ENCODE measurements at places on chromosomes 1 and 21.

DNA sequence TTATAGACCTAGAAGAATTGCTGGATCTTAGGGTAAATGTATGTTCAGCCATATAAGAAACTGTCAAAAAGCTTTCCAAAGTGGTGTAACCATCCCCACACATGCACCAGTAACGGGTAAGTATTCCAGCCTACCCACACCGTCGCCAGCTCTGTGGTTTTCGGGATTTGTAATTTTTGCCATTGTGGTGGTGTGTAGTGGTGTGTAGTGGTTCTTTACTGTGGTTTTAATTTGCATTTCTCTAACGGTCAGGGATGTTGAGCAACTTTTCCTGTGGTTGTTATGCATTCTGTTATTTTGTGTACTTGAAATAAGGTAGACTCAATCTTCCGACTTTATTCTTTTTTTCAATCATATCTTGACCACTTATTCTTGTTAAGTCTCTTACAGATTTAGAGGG lies 342.4 kb upstream of the AJAP1 start:
- DNase-seq, result no peak

DNA sequence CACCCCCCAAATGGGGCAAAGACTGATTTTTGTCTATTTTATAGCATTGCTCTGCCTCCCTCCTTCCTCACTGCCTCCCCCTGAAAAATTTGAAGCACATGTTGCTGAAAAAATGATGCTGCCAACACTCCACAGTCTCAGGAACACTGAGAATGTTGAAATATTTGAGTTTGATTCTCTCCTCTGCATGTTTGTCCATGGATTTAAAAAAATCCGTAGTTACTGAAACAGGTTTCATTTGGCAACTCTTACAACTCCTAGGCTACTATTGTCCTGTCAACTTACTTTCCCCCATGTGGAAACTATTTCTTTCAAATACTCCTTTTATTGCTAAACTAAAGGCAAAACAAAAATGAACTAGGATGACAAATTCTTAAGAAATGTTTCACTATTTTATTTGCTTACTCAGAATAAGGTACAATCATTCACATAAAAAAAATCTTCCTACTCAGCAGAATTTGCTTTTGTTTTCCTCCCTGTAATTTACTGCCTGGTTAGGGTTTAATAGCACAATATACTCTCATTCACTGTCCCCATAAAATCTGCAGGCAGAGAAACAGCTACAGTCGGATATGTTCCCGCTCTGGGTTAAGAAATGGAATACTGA lies 50.2 kb downstream of the C21orf91 start:
- DNase-seq, result no peak

- peak; percentile 19 for DNase-seq
These were observed 30.8 kb downstream of the TRIM67 start for GRCh38 chr1:231192620-231193163.

DNA sequence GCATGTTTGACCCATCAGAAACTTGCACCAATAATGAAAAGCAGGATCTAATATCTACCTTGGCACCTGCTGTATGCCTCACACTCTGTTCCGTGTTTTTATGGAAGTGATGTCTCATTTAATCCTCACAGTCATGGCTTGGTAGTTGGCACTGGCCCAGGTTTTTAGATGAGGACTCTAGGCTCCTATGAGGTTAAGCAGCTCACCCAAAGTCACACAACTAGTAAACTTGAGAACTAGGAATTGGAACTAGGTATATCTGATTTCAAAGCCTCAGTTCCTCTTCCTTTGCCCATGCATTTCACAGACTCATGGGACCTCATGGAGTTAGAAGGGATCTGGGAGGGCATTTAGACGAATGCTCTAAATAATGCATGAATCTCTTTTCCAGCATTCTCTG lies 21.3 kb upstream of the TARBP1 start:
- no peak for DNase-seq

DNA sequence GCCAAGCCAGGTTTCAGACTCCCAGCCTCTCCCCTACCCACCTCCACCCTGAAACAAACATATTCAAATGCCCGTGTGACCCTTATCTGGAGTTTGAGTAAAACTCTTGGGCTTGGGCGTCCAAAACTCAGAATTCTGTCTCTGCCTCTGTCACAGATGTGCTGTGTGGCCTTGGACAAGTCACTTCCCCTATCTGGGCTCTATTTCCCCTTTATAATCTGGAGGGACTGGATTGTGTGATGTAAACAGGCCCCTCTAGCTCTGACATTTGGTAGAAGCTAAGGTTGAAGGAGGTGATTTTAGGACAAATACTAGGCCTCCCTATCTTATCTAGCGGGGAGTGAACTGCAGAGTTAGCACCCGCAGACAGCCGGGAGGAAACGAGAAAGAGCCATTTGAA lies 67.5 kb downstream of the IGSF21 start:
- DNase-seq, result no peak

- no peak for DNase-seq
These were observed 162.4 kb downstream of the PLPPR5 start for GRCh38 chr1:98842241-98842640.

- DNase-seq, result peak; percentile 95
These were observed 1.2 kb upstream of the RNF11 start for GRCh38 chr1:51234721-51235425.

GRCh38 chr1:115596080-115596780 lies 45.5 kb upstream of the VANGL1 start:
- no peak for DNase-seq

- no peak for DNase-seq
These were observed 143.5 kb upstream of the USH2A start for GRCh38 chr1:216566641-216567205.

DNA sequence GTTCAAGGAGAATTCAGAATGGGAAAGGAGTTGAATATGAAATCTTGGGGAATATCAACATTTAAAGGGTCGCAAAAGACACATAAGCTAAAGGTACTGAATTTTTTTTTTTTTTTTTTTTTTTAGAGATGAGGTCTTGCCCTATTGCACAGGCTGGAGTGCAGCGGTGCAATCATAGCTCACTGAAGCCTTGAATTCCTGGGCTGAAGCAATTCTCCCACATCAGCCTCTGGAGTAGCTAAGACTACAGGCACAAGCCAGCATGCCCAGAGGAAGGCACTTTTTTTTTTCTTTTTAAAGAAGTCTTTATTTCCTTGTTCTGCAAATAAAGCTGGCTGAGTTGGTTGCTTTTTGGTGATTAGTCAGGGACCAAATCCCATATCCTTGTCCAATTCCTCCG lies 44.1 kb upstream of the RAB3GAP2 start:
- DNase-seq, result no peak

GRCh38 chr1:245310571-245311531 lies 156.1 kb downstream of the KIF26B start:
- no peak for DNase-seq

GRCh38 chr1:168742386-168742785 lies 13.4 kb upstream of the DPT start:
- no peak for DNase-seq

GRCh38 chr1:97427371-97427770 lies 493.5 kb downstream of the DPYD start:
- DNase-seq, result no peak

DNA sequence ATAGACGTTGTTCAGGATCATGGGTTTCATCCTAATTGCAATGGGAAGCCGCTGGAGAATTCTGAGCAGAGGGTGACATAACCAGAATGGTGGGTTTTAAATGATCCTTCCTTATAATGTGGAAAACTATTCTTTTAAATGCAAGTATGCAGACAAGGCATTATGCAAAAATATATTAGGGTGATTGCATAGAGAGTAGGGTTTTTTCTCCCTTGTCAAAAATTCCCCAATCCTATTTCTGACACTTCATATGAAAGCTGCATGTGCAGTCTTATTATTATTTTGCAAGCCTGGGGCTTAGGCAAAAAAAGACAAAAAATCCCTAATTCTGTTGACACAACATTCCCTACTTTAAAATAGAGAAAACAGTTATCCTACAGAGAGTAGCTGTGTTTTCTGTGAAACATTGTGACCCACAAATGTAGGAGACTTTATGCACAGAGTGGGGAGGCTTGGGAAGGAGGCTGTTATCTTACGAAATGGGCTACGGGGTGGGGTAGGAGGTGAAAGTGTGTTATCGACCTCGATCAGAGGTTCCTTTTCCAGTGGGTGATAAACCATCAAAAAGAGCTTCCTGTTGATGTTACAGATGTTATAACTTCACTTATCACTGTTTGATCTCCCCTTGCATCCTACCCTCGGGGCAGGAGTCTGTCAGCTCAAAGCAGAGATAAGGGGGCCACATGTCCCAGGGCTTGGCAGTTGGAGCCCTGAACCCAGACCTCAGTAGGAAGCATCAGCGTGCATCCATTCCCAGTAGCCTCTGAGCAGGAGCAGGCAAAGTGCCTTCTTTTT lies 27.2 kb downstream of the RHEX start:
- no peak for DNase-seq

DNA sequence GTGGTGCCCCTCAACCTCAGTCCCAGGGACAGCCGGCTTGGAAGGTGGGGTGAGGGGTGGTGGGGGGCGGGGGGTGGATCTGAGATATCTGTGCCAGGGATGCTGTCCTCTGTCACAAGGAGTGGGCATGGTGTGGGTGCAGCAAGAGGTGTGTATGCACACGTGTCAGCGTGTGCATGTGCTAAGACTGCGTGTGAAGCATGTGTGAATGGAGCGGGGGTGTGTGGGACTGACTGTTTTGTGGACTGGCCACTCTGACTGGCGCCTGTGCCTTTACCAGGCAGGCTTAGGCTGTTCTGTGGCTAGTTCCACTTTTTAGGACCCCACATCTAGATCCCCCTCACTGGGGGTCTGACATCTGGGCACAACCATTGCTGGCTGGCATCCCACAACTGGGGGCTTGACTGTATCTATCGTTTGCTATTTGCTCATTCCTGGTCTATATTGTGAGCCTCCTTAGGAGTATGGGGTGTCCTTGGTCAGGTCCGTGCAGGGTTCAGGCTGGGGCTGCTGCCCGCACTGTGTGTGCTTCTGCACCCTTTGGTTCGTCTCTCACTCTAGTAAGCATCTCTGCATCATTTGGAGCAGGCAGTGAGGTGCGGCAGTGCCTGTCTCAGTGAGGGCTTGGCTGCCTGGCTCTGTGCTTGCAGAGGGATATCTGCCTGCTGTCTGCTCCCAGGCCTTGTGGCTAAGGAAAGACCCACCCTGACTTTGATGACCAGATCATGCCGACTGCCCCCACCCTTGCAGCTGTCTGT lies 1.9 kb downstream of the AMPD2 start:
- DNase-seq, result no peak

DNA sequence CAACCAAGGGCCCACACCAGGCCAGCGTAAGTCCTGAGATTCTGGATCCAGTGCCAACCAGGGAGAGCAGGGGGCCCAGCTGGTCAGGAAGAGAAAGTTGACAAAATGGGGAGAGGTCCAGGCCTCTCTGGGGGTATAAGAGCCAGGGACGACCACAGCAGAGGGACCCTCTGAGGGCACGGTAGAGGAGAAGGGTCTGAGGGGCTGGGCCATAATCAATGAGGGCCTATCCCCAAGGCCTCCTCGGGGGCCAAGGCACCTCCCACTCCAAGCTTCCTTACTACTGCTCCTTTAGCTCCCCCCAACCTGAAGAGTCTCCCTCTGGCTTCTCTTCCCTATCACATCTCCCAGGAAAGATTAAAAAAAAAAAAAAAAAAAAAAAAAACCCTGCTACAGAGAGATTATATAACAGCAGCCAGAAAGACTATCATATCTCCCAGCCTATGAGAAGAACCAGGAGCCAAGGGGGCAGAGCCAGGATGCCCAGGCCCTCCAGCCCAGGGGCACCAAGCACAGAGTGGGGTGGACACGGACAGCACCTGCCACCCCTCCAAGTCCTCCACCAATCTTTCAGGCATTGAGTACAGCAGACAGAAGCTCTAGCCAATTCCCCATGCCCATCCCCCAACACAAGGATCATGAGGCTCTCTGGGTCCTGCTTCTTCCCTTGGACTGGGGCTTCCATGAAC lies 2.7 kb downstream of the MEF2D start:
- no peak for DNase-seq

- DNase-seq, result no peak
These were observed 59.9 kb downstream of the LRRC8C start for GRCh38 chr1:89692601-89693521.

DNA sequence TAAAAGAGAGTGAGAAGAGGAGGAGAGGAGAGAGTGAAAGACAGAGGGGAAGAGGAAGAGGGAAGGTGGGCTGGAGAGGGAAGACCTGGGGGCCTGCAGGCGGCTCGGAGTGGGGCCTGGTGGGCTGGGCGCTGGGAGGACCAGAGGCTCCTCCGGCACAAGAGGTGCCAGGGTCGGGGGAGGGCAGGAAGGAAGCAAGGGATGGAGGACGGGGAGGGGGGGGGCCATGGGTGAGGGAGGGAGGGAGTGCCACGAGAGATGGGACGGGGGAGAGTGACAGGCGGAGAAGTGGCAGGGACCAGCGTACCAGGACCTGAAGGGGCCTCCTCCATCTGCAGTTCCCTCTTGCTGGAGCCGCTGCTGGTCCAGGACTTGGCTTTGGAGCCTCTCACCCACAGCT lies 87.7 kb downstream of the CASZ1 start:
- DNase-seq, result no peak

GRCh38 chr1:198823626-198824025 lies 184.8 kb downstream of the PTPRC start:
- DNase-seq, result no peak

GRCh38 chr1:31976401-31976800 lies 37.3 kb upstream of the KHDRBS1 start:
- DNase-seq, result no peak

DNA sequence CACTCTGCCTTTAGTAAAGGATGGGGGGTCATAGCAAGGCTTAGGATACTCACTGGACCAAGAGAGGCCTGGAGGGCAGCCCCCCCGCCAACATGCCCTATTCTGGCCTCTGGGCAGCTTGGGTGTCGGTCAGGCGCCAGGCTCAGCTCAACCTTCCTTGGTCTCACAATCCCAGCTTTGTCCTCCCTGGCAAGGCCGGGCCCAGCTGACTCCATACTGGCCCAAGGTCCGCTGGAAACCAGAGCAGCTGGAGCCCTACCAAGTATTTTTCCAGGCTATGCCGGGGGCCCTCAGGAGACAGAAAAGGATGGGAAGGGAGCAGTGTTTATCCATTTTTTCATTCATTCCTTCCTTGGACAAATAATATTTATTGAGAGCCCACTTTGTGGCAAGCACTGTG lies 6.2 kb downstream of the FBXO2 start:
- no peak for DNase-seq

DNA sequence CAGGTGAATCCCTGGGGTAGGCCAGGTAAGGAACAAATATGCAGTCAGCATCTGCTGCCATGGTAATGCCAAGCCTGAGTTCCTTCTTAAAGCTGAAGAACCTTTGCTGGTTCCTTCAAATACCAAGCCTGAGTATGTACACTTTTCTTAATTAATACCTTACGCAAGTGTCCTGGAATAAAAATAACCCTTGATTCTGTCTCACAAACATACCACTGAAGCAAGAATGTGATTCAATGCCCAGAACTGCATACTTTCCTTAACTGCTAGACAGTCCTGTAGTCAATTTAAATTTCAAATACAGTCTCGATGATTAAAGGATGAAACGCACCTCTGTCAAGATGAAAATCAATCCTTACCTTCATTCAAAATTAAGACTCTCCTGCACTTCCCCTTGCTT lies 634.0 kb upstream of the CHRM3 start:
- DNase-seq, result no peak

DNA sequence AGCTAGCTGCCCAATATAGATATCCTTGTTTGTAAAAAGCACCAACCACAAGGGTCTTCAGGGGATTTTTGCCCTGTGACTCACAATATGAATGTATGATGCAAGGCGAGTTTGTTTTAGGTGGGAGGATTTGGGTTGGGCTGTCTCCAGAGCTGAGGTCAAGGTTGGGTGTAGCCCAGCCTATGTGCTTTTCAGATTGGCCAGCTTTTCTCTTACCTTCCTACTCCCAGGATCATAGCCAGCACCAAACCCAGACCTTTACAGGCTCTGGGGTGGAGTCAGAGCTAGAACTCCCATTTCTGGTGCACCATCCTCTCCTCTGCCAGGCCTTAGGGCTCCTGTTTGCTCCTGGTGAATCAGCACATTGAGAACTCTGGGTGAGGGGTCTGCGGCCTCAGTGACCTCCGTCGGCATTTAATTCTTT lies 55.6 kb upstream of the GCLM start:
- DNase-seq, result no peak

Measured in NCI-H1105 (cell line).